ENCODE measurements at places on chromosomes 7 and 10. TPM values are rescaled to one million over a fixed set of nuclear protein-coding genes. Genes with fewer than 3 reads are reported as not detected.

DNA sequence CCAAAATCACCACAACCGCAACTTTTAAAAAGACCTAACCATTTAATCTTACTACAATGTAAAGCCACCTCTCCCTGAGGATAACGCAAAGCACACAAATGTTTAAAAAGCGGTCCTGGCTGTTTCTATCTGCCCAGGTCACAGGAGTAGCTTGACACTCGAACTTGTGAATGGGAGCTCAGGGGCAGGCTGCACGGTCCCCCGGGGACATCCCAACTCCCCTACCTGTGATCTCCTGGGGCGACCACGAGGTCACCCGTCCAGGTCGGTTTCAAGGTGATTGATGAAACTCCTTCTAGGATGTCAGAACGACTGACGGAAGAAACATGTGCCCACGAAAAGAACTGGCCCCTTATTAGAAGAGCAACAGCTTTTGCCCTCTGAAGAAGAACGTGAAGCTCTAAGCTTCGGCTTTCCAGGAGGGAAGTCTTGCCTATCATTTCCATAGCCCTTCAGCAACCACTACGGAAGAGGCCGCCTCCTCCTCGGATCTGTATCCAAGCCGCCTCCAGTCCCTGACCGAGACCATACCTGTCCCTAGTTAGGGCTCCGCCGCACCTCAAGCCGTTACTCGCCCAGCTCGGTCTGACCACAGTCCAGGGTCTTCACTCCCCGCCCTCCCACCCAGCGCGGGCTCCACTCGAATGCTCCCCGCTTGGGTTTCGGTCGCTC lies 459 bp downstream of the CYCS start:
- no peak for ATAC-seq

- no peak for ATAC-seq
Observed at GRCh38 chr7:3910054-3910453, 609.0 kb downstream of the SDK1 start.

DNA sequence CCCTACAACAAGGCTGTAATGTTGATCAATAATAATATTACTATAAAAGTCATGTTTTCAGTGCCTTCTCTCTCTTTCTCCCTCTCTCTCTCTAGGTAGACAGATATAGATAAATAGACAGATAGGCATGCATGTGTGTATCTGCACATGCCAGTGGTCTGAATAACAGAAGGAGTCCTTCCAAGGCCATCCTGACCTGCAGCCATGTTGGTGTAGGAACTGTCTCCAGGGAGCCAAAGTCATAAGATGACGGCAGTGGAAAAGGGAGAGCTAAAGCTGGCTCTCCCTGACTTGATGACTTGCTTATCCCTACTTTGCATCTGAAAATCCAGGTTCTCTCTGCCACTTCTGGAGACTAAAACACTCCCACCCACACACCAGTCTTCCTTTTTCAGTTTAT lies 113.0 kb downstream of the TRIL start:
- ATAC-seq, result no peak

GRCh38 chr7:127231415-127231814 lies 21.3 kb downstream of the GRM8 start:
- no peak for ATAC-seq

DNA sequence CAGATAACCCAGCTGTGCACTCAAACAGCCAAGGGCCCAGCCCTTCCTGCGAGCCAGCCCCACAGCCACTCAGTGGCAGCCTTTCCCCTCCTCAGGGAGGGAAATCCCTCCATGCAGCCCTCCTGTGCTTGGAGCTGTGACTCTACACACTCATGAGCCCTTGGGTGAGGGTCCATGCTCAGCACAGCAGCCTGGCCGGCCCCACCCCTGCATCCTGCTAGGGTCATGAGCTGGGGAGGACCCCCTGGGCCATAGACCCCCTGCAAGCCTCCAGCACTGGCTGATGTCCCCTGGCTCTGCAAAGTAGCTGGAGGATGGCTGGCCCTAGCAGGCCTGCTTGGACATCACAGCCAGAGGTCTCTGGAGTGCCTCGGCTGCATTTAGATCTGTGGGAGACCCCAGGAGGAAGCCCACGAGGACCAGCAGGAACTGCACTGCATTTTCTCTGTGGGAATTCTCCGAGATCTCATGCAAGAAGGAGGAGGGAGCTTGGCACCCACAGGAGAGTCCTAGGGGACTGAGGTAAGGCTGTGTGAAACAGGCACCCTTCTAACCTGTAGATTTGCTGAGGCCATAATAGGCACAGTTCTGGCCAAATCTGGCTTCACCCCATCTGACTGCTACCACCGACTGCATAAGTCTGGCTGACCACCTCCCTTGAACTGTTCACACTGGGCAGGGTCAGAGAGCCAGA lies 17.4 kb downstream of the TMEM273 start:
- no peak for ATAC-seq

DNA sequence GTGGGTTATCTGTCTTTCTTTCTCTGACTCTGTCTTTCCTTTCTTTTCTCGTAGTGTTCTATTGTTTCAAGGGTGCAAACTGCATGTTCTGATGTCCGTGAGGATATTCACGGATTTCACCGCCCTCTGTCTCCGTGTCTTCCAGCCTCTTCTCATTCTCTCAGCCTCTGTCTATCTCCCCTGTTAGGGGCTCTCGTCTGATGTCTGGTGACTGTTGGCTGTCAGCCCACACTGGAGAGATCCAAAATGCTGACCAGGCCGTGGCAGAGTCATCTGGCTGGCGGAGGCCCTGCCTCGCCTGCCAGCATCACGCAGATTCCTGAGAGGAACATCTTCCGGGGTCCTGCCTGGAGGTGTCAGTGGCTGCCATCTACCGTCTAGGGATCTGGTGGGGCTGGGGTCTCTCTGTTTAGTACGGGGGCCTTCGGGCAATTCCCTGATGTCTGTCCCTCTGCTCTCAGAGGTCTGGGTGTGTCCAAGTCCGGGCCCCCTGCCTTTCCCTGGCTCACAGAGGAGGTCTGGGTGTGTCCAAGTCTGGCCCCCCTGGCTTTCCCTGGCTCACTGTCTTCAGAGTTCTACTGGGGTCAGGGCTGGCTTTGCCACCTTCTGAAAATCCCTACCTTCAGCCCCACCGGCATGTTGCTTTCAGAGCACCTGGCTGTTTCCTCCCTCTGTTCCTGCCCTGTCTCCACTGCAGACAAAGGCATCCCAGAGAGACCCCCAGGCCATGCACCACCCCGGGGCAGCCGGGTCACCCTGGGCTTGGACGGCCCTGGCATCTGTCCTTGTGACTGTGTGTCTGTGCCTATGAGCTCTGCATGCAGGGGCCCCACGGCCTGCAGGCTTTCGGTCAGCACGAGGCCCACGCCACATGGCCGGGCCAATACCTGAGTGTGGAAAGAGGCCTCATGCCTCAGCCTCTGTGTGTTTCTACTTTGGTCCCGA lies 14.0 kb upstream of the SCART1 start:
- ATAC-seq, result no peak

Gene CTTNBP2
- total RNA-seq, result not detected

Gene HYAL4
- not detected for total RNA-seq

Gene NKX1-2
- not detected for total RNA-seq
